Muscle of back (tissue), 13 donors: ENCODE measurements at places on chromosomes 3 and 15. TPM values are rescaled to one million over a fixed set of nuclear protein-coding genes. Genes with fewer than 3 reads are reported as not detected.
A peak's percentile ranks its signal among the peaks of the same experiment; 100 is the strongest.

- peak; percentile 56 for DNase-seq
Measured at GRCh38 chr3:185733980-185734724, 90.7 kb downstream of the IGF2BP2 start.

Gene C3orf20
- 0.18 TPM for polyA plus RNA-seq

GRCh38 chr15:70523616-70524015 is 239.7 kb downstream of the UACA start:
- no peak for DNase-seq

- no peak for DNase-seq
Measured at GRCh38 chr3:157832588-157832987, 273.6 kb downstream of the SHOX2 start.

DNA sequence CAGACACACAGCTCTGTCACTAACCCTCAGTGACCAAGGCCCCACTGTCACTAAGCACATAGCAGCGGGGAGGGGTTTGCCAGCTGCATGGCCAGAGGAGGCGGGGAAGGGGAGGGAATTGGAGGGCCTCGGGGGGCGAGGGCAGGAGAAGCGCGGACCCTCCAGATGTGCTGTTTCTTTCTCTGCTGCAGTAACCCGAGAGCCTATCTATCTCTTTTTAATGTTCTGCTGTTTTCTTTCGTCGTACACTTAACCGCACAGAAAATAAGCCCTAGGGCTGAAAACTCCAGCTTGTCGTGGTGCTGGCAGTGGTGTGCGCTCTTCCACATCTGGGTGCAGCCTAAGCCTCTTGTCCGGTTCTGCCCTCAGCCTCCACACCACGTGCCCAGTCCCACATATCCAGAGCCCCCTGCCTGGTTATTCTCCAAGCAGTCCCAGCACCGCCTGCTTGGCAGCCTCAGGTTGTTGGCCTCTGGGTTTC is 51.1 kb downstream of the BDH1 start:
- DNase-seq: no peak

Gene RETNLB
- polyA plus RNA-seq: not detected

DNA sequence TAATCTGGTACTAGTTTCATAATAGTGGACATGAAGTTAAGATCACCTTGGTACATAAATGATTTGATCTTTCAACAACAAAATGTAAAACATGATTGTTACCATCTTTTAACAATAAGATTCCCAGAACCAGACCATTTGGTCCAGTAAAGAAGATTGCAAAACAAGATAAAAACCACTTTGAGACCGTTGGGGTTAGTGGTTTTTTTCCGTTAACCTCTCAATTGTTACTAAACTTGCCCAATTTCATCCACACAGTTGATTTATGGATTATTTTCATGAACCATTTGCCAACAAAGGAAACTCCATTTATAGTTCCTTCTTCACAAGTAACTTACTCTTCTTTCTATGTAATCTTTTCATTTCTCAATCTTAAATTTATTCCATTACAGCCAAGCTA is 53.8 kb downstream of the ATP8B4 start:
- no peak for DNase-seq

DNA sequence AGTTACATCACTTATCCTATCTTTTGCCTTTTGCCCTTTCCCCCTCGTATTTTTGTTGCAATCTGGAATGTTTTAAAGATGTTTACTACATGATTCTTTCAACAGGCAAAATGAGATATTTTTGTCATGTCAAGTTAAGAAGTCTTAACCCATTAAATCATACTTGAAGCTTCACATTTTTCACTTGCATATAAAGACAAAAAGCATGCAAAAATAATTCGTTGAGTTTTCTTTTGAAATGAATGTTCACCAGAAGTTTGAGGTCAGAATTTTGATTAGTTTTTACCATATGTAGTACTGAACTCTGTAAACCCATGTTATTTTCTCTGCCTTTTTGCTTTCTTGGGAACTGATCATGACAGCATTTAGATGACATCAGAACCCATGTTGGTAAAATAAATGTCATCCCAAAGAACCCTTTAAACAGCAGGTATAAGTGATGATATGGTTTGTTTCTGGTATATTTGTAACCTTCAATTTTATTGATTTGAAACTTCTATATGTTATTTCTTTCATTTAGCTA is 188.5 kb downstream of the GHSR start:
- DNase-seq: no peak

Gene ITIH4
- polyA plus RNA-seq: 23.0 TPM

DNA sequence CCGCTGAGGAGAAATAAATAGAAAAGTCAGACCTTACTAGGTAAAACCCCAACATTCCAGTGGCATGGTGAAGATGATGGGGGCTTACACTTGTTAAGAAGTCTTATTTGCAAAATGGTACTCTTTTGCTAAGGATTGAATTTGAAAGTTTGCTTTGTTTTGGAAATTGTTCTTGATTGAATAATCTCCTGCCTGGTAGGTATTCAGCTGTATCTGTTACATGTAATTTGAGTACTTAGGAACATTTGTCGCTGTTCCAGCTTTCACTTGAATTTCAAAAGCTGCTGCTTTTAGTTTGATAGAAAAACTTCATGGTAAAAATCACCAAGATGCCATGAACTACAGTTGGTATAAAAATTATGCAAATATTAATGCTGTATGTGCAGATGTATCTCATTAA is 44.6 kb downstream of the TFG start:
- DNase-seq: no peak

Gene RAB6B
- 9.9 TPM for polyA plus RNA-seq

Gene CYP19A1
- polyA plus RNA-seq: 0.72 TPM

Gene CPB1
- polyA plus RNA-seq: 2.6 TPM

DNA sequence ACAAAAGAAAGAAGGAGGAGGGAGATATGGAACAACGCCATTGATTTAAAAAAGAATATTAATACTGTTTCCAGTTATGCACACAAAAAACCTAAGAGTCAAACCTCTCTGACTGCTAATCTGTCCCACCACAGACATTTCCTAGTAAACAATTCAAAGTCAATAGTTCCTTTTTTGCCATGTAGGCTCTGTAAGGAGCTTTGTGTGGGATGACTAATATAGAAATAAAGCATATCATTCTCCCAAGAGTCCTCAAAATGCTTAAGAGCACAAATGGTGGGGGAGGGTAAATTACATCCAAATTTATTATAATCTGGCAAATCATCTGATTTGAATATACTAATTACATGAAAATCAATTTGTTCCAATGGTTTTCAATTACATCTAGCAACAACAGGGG is 155.9 kb upstream of the CNTN4 start:
- DNase-seq: no peak

Gene XIRP1
- polyA plus RNA-seq: 154 TPM

DNA sequence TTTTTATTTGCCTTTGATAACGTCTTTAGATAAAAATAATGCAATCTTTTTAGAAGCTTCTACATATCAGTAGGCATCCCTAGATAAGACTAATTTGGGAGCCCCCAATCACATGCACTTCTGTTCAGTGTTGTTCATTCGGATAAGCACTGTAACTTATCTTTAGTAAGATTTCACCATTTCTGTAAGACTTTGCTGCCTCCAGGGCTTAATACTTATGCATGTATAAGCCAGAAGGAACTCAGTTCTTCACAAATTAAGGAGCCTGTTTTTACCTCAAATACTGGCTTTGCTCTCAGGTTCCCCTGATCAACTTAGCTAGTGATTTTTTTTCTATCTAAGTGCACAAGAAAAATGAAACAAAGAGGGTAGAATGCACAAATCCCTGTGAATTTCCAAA is 20.3 kb downstream of the DOCK3 start:
- DNase-seq: no peak

Gene PAQR5
- polyA plus RNA-seq: 0.50 TPM

Gene EXD1
- polyA plus RNA-seq: not detected

GRCh38 chr15:58724466-58724865 is 25.0 kb downstream of the ADAM10 start:
- DNase-seq: peak; percentile 29
